Mucosa of descending colon (tissue), 3 donors: ENCODE measurements at places on chromosomes 7 and 10. TPM values are rescaled to one million over a fixed set of nuclear protein-coding genes. Genes with fewer than 3 reads are reported as not detected.
A peak's percentile ranks its signal among the peaks of the same experiment; 100 is the strongest.

SPAM1 gene
- total RNA-seq, result not detected

ARHGEF35 gene
- total RNA-seq, result 62.2 TPM

ABCC2 gene
- 1.6 TPM for total RNA-seq

GRCh38 chr7:23960361-23960760 is 250.3 kb downstream of the STK31 start:
- DNase-seq, result no peak

PNLIPRP3 gene
- not detected for total RNA-seq

GRCh38 chr10:132239126-132240031 is 52.6 kb downstream of the DPYSL4 start:
- DNase-seq, result no peak

DNA sequence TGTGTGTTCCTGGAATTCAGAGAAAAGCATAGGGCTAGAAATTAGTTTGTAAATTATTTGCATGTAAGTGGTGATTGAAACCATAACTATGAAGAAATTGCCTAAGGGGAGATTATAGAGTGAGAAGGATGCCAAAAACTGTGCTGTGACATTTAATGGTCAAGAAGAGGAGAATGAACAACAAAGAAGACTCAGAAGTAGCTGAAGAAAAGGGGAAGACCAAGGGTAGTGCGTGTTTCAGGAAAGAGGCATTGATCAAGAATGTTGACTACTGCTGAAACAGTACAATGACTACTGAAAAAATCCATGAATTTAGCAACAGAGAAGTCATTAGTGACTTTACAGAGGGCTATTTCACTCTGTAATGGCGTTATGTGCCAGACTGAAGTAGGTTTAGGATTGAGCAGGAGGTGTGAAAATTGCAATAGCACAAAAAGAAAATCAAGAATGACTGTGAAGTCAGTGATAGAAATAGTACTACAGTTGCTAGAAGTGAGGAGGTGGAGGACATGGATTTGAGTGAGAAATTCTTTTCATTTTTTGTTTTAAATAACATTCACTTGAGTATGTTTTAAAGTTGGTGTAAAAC is 28.9 kb upstream of the SAMD9L start:
- DNase-seq, result no peak

- DNase-seq, result no peak
Measured at GRCh38 chr7:41399171-41399570, 303.7 kb downstream of the INHBA start.

FAM25G gene
- total RNA-seq, result 4.3 TPM

SLC13A1 gene
- 1.6 TPM for total RNA-seq

PRKAR2B gene
- total RNA-seq, result 20.8 TPM

SFTPA1 gene
- 1.0 TPM for total RNA-seq

DNA sequence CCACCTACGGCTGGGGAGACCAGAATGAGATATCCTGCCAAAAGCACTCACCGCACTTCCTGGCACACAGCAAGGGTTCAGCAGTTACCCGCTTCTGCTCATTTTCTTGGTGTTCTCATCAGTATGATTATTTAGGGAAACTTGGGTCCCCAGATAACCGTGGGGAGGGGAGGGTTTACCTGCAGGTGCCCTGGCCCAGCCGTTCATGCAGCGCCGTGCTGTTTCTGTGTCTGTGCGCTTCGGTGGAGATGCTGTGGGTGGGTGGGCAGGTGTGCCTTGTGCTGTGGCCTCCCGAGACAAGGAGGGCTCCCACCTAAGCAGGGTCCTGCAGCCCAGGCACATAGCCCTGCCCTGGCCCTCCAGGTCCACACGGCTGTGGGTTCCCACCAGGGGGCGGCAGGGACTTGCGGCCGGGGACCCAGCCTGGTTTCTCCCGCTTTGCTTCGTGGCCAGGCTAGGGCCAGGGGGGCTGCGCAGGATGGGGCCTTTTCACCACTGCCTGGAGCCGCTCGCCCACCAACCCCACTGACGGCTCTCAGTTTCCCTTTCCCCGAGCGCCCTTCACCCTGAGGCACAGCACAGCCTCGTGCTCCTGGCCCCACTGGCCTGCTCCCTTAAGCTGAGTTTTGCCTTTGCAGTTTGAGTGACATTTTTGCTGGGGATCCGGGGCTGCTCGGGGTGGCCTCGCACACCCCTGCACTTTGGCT is 78.5 kb downstream of the LHPP start:
- peak; percentile 62 for DNase-seq

TIMM23 gene
- 39.5 TPM for total RNA-seq

DNA sequence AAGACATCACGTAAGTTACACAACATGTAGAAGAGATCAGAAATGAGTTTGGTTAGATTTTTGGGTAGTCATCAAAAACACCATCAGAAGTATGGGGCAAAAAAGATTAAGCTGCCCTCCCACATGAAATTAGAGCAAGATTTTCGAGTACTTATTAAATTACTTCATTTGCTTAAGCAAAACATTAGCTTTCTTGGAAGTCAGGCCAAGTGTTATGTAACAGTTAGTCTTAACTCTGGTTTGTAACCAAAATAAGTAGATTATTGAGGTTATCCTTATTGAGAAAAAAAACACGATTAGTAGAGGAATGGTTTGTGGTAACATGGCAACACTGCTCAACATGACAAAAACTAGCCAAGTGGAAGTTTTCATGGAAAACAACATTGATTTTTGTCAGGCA is 37.9 kb downstream of the HBP1 start:
- no peak for DNase-seq

DNA sequence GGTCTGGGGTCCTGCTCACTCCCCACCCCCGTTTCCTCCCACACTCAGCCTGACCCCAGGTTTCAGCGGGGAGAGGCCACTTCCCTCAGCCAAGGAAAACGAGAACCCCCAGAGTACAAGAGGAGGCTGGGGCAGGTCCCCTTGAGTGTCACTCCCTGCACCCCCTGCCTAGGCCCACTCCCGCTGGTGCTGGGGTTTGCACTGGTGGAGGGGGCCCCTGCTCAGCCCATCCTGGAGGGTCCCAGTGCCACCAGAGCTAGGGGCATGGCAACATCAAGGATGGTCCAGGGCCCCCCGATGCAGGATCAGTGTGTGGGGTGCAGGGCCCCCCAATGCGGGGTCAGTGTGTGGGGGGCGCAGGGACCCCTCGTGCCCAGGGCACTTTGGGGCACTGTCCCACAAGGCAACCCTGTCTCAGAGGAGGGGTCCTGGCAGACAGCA is 70.5 kb upstream of the KCTD7 start:
- DNase-seq, result no peak

DNA sequence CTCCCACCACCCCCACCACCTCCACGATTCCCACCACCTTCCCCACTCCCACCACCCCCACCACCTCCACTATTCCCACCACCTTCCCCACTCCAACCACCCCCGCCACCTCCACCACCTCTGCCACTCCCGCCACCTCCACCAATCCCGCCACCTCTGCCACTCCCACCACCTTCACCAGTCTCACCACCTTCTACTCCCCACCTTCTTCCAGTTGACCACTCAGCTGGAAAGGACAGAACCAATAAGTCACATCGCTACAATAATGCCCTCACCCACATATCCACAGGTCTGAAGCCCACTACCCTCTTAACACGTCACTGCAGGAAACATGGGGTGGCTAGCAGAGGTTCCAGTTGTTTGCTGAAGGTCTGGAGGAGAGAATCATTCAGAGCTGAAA is 93.5 kb upstream of the PAX2 start:
- no peak for DNase-seq

DNA sequence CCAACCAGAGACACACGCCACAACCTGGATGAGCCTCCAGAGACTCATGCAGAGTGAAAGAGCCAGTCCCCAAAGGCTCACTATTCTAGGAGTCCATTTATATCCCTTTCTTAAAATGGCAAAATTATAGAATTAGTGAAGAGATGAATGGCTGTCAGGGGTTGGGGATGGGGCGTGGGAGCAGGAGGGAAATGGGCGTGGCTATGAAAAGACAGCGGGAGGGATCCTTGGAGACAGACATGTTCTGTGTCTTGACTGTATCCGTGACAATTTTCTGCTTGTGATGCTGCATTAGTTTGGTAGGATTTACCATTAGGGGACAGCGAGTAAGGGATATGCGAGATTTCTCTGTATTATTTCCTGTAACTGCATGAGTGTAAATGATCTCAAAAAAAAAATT is 33.0 kb downstream of the FAM53B start:
- no peak for DNase-seq

TET1 gene
- total RNA-seq, result 1.0 TPM

DNA sequence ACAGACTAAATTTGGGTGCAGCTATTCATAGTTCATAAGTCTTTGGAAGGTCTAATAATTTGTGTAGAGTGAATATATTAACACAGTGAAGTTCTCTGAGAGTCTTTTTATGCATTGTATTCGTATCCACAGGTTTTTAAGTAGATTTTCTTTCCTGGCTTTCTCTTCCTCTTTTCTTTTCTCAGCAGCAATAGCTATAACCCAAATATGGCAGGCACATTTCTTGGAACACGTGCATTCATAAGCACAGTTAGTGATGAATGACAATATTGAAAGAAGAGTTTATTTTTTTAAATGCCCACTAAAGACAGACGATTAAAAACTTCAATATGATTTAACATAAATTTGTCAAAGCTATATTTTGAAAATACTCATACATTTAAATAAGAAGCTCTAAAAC is 220.5 kb upstream of the MBL2 start:
- DNase-seq, result no peak

DNA sequence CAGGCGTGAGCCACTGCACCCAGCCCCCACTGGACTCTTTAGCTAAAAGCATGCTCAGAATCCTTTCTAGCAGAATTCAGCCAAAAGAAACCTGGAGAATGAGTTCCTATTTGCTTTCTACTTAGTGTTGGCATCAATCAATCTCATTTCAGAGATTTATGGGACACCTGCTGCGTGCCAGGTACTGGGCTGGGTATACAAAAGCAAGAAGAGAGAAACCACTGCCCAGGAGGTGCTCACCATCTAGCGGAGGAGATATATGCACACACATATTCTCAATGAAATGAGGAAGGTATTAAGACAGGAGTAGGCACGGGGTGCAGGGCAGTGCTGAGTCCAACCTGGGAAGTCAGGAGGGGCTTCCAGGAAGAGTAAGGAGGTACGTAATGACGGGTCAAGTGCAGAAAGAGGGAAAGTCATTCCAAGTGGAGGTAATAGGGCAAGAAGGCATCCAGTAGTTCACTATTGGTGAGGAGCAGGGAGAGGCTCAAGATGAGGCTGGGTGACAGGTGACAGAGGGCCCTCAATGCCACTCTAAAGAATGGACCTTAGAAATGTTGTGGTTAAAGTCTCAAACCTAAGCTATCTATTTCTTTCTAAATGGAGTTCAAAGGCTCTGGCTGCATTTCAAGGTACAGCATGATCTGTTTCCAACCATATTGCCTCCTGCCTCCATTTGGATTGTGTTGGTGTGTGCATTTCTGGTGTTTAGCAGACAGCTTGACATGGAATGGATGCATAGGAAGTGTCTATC is 22.1 kb downstream of the ABLIM1 start:
- peak; percentile 60 for DNase-seq

- no peak for DNase-seq
Measured at GRCh38 chr7:103080923-103081322, 6.0 kb downstream of the ARMC10 start.

STX1A gene
- 6.1 TPM for total RNA-seq

DNA sequence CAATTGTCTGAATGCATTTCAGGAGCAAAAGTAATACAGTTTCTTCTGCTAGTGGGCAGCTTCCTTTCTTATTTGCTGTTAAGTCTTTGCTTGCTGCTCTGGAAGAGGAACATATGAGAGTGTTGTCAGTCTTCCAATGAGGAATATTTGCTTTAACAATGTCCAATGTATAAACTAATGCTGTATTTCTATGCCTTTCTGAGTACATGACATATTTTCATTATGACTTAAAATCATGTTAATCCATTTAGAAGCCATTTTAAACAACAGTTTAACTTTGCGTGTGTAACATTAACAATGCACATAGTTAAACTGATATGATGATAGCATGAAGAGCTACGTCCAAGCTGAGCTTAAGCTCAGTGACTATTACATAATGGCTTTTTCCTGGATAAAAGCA is 933.4 kb upstream of the GHITM start:
- DNase-seq, result no peak

DNA sequence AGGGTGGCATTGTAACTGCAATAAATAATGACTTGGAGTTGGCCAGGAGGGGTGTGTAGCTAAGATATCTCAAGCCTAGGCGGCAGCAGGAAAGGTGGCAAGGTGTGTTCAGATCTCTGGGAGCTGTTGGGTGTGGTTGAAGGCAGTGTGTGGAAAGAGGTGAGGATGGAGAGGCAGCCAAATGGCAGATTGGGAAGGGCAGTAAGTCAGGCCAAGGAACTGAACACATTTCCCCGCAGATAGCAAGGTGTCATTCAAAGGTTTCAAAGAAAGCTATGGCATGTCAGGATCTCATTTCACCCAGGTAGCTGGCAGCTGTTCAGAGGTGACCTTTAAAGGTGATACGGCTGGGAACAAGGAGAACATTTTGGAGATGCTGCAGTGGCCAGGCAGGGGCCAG is 586.0 kb upstream of the MGMT start:
- no peak for DNase-seq

IKZF1 gene
- 8.8 TPM for total RNA-seq

DNA sequence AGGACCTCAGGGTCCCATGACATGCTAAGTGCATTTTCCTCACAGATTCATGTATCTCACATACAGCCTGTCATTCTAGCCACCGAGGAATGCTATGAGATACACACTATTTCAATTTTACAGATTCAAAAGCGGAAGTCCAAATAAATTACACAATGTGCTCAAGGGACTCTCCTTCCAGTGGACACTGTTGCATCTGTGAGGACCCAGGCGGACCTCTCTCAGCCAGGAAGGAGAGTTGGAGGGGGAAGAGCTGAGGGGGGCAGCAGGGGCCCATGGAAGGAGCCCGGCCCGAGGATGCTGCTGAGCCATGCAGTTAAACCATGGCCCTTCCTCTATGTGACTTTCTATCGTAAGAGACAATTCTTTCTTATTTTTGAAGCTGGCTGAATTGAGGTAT is 93.6 kb downstream of the VOPP1 start:
- no peak for DNase-seq

- no peak for DNase-seq
Measured at GRCh38 chr7:141167381-141167964, 93.6 kb downstream of the TMEM178B start.

DNA sequence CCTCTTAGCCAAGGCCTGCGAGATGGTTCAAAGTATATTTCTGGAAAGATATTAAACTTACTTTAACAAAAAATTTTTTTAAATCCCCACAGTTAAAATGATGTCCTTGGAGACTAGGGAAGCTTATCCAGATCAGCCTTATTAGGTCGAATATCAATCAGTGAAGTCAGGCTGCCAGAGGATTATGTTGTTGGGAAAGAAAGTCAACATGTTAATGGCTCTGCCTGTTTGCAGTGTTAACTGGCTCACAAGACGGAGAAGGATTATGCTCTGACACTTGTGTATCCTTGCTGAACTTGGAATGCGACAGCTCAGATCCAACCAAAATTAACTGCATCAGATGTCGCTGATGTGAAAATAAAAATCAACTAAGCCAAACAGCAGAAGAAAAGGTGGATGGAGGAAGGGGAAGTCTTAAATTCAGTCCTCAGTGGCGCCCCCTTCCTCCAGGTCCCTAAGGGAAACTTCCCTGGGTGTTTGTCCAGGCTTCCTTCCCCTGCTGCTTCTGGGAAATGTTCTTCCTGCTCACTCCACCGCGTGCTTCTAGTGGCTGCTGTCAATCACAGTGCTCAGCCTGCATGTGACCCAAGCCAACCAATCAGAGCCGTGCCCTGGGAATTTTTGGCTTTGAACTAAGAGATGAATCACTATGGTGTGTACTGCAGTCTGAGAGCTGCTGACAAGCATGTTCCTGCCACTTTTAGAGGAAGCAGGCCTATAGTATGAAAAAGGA is 690.4 kb upstream of the NRP1 start:
- DNase-seq, result no peak

- DNase-seq, result no peak
Measured at GRCh38 chr10:118238573-118239235, 103.4 kb downstream of the FAM204A start.
